ENCODE measurements at places on chromosomes 12 and 14.
A peak's percentile ranks its signal among the peaks of the same experiment; 100 is the strongest.

DNA sequence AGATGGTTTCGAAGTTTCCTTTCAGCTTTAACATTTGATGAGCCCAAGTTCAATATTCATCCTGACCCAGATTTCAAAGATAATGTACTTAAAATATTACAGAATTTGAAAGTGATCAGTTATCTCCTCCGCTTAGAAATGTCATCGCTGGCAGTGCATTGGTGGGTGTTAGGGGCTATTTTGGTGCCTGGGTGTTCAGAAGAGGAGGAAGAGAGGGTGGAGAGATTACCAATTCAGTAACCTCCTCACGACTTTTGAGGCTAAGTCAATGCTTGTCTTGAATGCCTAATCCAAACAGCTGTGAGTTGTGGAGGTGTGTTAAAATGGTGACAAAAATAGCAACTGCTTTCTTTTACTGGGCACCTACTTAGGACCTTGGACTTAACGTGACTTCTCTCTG is 13.8 kb upstream of the DGLUCY start:
- no peak for DNase-seq

DNA sequence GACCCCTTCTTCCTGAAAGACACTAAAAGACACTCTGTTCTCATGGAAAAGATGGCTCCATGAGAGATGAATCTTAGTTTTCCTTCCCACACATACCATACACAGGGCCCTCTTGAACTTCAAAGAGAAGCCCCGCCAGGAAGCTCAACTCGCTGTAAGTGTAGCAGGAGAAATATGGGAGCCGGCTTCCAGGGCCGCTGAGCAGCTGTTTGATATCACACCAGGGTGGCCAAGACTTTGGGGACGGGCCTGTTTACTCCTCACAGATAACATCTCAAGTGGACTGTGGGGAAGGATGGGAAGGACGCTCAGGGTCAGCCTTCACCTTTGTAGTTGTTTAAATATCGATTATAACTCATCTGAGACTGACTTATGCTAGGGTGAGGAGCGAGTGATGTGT is 235.5 kb upstream of the TBX3 start:
- no peak for DNase-seq

DNA sequence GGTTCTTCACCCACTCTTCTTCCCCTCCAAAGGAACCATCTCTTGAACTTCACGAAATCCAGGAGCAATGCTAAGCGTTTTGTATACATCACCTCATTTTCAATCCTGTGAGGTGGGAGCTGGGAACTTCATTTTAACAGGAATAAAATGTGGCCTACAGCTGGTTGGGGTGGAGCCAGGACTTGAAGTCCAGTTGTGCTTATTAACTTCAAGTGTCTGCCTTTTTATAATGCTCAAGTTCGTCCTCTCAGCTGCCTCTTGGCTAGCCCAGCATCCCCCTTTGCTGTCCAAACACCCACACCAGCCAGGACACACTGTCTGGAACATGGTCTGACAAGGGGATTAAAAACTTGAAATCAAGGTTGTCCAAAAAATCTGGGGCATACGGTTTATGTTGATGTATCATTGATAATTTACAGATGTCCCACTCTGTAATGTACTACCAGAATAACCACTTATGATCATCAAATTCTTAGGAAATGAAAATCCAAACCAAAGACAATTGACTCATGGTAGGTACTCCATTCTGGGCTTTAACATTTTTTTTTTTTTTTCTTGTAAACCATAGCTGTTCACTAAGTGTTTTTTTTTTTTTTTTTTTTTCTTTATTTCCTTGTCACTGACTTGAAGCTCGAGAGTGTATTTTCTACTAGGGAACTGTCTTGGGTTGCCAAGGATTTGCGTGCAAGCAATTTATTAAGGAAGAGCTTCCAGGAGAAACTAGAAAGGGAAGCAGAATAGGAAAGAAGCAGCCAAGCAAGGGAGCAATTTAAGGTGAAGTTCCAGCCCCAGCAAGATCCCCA is 252.3 kb downstream of the EFCAB11 start:
- no peak for DNase-seq

DNA sequence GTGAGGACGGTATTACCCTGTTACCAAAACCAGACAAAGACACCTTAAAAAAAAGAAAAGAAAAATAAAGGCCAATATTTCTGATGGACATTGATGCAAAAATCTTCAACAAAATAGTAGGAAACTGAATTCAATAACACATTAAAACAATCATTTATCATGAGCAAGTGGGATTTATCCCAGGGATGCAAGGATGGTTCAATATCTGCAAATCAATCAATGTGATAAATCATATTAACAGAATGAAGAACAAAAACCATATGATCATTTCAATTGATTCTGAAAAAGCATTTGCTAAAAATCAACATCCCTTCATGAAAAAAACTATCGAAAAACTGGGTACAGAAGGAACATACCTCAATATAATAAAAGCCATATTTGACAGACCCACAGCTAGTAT is 32.3 kb upstream of the ATP2B1 start:
- no peak for DNase-seq

DNA sequence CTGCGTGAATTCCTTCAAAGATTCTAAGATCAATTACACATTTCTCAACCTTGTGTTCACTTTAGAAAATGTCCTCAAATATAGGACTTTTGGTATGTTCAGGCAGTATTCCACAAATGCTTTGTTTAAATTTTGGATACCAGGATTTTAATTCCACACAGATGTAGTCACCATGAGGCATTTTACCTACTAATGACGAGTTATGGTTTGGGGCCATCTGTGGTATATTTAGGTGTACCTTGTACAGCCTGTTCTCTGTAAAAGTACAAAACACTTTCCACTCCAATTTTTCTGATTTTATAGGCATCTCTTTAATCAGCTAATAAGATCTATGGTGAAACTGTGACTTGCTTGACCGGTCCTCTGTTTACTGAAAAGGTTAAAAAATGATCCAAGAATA is 275.7 kb upstream of the PRICKLE1 start:
- DNase-seq, result no peak

DNA sequence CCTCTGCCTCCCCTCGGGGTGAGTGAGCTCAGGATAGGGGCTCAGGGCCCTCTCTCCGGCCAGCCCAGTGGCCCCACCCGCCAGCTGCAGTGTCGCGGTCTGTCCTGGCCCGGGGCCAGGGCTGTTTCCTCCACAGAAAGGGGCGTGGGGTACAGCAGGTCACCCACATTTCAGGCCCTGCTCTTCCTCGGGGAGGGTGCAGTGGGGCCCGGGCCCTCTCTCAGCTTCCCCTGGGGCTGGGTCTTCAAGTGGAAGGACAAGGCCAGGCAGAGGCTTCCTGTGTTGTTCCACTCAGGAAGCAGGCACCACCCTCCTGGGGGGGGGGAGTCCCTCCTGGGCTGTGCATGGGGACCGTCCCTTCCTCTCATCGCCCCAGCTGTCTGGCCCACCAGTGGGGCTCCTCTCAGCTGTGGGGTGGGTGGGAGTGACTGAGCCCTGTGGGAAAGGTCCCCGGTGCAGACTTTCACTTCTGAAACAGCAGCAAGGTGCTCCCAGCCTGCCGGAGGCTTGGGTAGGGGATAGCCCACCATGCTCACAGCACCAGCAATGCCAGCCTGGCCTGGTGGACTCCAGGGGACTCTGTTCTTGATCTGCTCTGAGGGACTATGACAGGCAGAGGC is 3.7 kb downstream of the GPR132 start:
- peak; percentile 80 for DNase-seq

DNA sequence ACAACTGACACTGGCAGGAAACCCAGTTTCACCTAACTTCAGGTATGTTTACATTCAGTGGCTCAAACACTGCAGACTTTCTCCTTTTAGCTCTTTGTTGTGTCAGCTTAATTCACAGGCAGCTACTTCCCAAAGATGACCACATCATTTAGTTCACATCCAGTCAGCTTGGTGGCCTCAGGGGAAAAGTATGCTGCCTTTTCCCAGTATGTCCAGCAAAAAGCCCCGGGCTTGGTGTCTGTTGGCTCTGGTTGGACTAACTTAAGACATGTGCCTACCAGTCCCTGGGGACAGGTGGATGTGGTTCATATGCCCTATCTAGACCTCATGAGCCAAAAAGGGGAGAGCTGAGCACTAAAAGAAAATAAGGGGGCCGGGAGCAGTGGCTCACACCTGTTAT is 56.4 kb downstream of the GOLGA5 start:
- no peak for DNase-seq

DNA sequence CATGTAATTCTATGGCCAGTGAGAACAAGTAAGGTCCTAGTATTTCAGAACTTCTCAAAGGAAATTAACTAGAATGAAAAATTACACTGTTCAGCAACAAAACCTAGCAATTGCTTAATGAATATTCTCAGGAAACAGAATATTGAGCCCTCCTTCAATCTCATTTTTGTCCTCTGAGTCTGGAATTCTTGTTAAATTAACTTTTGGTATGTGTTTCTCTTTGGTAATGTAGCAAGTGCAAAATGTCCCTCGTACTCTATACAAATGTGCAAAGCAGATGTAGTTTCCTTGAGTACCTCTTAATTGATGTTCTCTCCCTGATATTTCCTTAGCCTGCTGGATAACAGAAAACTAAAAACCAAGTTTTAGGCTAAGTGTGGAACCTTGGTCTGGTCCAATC is 190.8 kb upstream of the CNOT2 start:
- no peak for DNase-seq

DNA sequence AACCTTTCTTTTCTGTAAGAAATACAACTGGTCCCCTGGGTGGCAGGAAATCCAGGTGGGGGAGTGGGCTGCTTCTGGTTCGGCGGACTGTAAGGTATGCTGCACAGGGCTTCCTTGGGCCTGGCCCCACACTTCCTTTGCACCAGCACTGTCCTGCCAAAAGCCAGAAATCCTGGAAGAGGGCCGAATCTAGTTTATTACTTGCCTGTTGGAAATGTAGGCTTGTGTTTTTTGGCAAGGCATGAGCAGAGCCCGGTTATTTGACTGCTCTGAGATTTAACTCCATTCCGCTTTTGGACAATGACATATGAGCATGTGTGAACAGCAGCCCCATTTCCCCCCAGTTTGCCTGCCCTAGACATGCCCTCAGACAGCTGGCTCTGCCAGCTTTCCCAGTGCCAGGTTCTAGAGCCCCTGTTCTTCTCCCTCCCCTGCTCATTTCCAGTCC is 86.6 kb downstream of the BORCS5 start:
- no peak for DNase-seq

DNA sequence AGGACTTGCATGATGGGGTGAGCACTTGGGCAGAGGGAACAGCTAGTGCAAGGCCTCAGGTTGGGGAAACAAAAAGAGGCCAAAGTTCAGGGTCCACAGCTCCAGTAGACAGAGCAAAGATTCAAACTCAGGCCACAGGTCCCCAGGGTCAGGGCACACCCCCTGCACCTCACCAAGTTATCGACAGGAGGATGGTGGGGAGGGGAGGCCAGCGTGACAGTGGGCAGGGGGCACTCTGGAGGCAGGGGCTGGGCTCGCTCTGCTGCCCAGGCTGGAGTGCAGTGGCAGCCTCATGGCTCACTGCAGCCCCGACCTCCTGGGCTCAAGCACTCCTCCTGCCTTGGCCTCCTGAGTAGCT is 32.4 kb upstream of the ULK1 start:
- no peak for DNase-seq

Measured in activated naive CD8-positive, alpha-beta T cell treated with anti-CD3 and anti-CD28 coated beads, Interleukin-2, amount 50 U/mL, for 24 hours (primary cell).